ENCODE measurements at places on chromosomes 5 and 9.

DNA sequence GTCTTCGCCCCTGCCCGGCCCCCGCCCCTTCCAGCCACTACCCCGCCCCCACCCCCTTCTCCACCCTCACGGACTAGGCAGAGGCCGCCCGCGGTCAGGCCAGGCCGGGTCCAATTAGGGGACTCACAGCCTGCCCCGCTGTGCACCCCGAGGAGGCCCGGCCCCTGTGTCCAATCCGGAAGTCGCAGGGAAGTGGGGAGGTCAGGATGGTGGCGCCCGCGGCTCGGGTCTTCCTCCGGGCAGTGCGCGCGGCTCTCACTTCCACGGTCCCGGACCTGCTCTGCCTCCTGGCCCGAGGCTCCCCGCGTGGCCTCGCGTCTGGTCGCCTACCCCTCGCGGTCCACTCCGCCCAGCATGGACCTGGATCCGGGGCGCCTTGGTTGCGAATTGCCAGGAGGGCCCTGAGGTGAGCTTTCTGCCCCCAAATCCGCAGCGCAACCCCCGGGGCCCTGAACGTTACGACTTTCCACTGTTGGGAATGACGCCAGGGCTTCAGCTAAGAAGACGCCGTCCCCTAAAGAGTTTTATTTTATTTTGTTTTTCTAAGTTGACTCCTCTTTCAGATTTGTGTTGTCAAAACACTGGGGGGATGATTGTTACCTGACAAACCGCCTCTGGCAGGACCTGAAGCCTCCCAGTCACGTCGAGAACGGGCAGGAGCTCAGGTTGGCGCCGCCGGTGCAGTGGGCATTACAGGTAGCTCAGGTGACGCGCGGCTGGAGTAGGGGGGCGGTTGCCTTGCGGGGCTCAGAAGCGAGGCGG, 763 bp upstream of the IRX2 start:
- DNase-seq: no peak

DNA sequence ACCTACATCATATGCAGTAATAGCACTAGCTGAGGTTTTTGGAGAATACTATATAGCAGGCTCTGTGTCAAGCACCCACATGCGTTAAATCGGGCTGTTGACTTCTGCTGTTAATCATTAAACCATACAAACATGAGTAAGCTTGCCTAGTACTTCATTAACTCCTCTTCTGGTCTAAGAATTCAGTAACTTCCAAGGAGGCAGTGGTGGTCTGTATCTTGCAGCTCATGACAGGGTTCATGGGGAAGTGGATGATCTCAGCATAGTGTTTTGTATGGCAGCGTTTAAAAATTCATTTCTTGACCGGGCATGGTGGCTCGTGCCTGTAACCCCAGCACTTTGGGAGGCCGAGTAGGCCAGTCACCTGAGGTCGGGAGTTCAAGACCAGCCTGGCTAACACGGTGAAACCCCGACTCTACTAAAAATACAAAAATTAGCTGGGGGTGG, at the start of gene HAVCR1:
TSS of gene HAVCR1 (minus strand) at position 24 of the 447 bp plus-strand sequence. CDS start 1,173 bp downstream, outside the sequence.
- no peak for DNase-seq

GRCh38 chr5:98769210-98769958, 4.1 kb upstream of the RGMB start:
- DNase-seq: no peak

DNA sequence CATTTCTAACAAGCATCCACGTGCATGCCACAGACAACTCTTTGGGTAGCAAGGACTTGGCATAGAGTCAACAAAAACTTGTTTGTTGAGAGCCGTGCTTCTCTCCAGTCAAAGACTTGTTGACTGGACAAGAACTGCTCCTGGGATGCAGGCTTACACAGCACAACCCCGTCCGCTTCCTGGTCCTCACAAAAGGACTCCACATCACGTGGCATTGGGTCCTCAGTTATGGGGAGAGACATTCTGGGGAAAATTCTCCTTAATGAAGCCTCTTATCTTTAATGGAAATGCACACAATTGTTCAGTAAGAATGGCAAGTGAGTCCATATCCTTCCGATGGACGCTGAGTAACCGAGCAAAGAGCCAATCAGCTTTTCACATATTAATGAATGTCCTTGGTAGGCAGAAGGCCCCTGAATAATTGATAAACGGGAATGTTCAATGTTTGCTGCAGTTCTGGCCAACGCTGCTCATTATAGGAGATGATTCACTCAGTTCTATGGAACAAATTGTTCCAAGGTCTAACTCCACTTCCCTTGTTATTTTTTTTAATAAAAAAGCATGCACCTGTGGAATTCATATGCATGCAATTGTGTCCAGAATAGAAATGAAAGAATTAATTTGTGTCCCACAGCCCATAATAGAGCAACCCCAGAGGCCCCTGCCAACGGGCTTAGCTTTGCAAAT, 97.0 kb upstream of the ZNF366 start:
- DNase-seq: no peak

- no peak for DNase-seq
Observed at GRCh38 chr5:170329524-170329923, 31.9 kb upstream of the LCP2 start.

- DNase-seq: no peak
Observed at GRCh38 chr5:963673-964531, 44.7 kb upstream of the NKD2 start.

DNA sequence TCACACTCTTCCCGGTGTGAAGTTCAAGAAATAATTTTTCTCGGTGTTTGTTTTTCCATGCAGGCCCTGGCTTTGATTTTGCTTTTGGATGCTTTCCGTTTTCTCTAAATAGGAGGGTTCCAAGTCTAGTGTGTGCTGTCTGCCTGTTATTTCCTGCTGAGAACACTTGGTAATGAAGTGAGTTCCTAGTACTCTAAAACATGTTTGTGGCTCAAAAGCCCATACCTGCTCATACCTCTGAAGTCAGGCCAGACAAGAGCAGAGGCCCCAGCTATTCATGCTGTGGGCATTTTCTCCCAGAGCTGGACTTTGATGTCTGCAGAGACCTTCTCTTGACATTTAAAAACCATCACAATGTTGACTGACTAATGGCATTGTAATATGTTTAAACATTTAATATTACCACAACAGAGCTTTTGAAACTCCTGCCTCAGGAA, 211.2 kb downstream of the GOLPH3 start:
- DNase-seq: no peak

DNA sequence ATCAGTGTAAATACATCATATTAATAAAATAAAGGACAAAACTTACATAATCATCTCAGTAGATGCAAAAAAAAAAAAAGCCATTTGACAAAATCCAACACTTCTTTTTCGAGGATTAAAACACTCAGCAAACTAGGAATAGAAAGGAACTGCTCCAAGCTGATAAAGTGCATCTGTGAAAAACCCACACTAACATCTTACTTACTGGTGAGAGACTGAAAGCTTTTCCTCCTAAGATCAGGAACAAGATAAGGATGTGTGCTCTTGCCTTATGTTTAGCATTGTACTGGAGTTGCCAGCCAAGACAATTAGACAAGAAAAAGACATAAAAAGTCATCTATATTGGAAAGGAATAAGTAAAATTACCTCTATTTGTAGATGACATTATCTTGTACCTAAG, 120.2 kb upstream of the SAP30L start:
- DNase-seq: no peak

- peak; percentile 76 for DNase-seq
Observed at GRCh38 chr5:1801222-1801966, at the start of gene NDUFS6. TSS of gene NDUFS6 (plus strand) at chr5:1801407. CDS start at chr5:1801418, 11 bp downstream.

DNA sequence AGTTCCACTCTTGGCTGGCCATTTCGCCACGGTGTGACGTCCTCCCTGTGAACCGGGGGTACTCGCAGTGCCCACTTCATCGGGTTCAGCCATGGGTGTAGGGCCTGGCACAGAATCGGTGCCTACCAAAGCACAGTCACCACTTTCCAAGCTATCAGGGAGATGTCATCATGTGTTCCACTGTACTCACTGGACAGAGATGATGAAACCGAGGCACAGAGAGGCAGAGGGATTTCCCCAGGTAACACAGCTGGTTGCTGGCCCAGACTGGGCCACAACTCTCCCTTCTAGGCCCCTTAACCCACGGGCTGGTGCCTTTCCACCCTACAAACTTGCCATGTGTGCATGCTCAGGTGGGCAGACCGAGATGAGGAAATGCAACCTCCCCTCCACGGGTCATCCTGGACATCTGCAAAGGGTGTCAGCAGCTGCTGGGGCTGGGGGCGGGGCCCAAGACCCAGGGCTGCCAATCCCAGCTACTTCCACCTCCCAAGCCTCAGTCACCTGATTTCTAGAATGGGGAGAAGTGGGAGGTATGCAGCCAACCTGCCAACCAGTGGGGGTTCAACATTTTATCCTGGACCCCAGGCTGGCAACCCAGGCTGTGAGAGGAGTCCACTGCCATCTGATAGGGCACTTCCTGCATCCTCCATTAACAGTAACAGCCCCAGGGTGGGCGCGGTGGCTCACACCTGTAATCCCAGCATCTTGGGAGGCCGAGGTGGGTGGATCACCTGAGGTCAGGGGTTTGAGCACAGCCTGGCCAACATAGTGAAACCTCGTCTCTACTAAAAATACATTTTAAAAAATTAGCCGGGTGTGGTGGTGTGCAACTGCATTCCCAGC, 893 bp upstream of the SH2D3C start:
- DNase-seq: peak; percentile 54

- DNase-seq: no peak
Observed at GRCh38 chr5:88021141-88021540, 247.5 kb downstream of the TMEM161B start.

DNA sequence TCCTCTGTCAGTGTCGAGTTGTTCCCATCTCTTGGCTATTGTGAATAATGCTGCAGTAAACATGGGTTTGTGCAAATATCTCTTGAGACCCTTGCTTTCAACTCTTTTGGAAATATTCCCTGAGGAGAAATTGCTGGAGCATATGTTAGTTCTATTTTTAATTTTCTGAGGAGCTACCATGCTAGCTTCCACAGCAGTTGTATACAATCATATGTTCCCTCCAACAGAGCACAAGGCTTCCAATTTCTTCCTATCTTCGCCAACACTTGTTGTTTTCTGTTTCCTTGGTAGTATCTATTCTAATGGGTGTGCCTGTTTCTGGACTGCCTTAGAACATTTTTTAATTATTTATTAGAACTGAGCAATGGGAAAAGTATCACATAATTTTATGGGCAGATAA, 23.6 kb upstream of the SHB start:
- DNase-seq: no peak

DNA sequence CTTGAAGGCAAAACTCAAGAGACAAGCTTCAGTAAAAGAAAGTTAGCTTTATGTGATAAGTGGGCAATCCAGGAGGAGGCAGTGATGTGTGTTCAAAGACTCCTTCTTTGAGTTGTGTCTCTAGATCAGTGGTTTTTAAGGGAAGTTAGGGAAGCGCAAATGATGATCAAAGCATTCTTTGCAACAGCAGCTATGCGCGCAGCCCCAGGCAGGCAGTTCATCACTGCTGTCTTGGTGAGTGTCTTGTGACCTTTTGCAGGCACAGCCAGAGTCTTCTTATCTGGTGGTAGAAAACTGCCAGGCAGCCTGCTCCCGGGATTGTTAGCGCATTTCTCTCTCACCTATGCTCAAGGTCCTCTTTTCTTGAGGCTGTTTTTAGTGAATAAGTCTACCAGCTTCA, 40.3 kb upstream of the CLK4 start:
- DNase-seq: no peak

- DNase-seq: no peak
Observed at GRCh38 chr9:88746029-88746742, 211.2 kb downstream of the NXNL2 start.

DNA sequence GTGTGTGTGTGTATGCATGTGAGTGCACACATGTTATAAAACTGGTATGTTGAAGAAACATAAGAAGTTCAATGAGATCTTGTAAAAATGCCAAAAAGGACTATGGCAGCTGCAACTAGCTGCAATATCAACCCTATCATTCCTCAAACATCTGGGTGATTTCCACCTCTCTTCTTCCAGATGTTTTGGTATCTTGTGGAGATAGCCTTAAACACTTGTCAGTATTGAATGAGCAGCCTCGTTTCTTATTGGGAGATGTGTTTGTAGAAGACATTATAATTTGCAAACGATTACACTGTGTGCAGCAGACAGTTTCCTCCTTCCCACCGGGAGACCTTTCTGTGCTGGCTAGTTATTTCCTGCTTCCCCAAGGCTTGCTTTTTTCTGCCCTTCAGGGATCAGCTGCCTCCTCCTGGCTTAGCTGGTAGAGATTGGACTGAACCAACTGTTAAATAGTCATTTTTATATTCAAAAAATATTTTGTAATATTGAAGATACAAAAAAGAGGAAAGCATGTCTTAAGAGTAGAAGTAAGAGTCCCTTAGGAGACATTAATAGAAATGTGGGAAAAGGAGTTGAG, 168.4 kb upstream of the MPDZ start:
- DNase-seq: no peak

All from stimulated activated CD4-positive, alpha-beta T cell treated with anti-CD3 and anti-CD28 coated beads, TNF-alpha, amount 100 ng/mL, for 24 hours (primary cell).